ENCODE measurements at places on chromosomes 3 and 15.

GRCh38 chr3:59446775-59447465 lies 397.1 kb upstream of the CFAP20DC start:
- DNase-seq = no peak

GRCh38 chr3:43733459-43734384 lies 43.0 kb downstream of the ABHD5 start:
- DNase-seq = no peak

DNA sequence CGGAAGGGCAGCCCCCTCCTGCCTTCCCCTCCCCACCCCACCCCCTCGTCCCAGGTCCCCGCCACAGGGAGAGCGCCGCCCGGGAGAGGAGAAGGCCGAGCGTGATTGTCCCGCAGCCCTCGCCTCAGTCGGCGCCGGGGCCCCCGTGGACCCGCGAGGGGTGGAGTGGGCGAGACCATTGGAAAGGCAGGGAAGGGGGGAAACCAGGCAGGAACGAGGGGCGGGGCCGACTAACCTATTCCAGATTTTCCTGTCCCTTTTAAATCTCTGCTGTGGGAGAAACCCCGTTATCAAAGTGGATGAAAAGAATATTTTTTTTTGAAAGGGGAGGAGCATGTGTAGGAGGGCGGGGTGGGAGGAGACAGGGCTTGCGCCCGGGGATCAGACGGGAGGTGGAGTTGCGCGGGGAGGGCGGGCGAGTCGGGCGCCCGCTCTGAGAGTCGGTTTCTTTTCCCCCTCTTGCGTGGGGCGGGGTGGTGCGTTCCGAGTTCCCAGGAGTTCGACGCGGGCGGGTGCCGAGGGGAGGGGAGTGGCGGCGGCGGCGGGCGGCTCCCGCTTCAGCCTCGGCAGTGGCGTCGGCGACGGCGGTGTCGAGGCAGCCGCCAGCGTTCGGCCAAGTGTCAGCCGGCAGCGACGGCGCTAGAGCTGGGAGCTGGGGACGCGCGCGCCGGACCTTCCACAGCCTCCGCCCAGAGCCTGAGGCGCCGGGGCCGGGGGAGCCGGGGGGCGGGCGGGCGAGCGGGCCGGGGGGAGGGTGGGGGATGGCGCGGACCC lies at the start of gene NECTIN3:
TSS of gene NECTIN3 (plus strand) at position 560 of the 774 bp plus-strand sequence. CDS start at position 762, 202 bp downstream.
- peak; percentile 84 for DNase-seq

DNA sequence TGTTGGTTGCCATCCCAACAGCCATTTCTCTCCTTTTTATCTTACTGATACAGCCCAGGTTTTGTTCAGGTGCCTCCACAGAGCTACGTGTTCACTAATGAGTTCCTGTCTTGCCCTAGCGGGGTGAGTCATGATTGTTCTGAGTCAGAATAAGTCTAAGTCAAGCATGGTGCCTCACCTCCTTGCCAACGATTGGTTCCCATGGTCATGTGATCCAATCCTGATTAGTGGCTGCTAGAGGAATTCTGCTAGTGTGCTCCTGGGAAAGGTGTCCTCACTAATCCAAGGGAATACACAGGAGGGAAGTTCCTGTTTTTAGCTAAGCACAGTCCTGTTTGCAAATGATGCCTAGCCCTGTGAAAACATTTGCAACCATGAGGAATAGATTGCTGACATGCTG lies 99.8 kb downstream of the NSUN3 start:
- no peak for DNase-seq

DNA sequence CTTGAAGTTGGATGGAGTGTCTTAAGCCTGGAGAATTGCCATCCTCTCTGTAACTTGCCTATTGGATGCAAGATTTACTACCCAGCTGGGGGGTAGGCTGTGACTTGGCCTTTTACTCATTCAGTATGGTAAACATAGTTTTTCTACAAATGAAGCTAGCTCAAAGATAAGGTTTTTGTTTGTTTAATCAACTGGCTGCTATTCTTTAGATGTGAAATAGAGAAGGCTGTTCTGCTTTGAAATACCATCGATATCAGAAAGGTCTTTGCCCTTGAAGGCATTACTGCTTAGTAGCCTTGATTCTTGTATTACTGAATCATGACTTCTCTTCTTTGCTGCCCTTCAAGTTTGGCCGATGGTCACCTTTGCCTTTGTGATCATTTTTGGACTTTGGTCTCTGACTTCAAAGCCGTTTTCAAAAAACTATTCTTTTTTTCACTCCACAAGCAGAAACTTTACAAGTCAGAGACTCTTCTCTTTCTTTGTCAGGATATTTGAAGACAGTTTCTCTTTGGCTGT lies 83.1 kb downstream of the GAP43 start:
- DNase-seq = no peak

DNA sequence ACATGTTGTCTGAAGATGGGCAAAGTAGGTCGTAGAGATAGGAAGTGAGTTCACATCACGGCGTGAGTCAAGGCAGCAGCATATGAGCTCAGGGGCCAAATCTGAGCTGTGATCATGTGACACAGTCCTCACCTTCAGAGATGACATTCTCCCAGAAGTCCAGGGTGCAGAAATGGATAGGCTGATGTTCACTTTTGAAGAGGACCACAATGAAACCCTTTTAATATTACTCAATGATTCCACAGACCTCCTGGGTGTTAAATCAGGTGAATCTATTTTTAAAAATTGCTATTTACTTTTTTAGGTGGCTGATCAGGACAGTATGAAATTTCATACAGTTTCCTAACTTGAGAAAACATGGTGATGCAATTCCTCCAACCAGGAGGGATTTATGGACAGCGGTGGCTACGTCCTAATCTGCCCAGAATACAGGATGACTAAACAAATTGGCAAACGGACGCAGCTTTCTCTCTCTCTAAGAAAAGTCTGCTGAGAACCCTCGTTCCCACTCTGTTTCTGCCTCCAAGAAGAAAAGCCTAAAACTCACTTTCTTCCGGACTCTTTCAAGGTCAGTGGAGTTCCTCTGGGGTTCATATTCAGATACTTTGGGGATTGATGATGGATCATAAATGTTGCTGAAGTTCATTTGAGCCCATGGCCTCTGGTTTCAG lies 34.4 kb downstream of the B3GNT5 start:
- DNase-seq = no peak

Measured in CD4-positive, alpha-beta memory T cell (primary cell).